Motor neuron (in vitro differentiated cells): ENCODE measurements at places on chromosomes 3 and 15.

GRCh38 chr3:133709139-133709750, 36.9 kb upstream of the TF start:
- ATAC-seq: no peak

- ATAC-seq: no peak
Observed at GRCh38 chr3:44185396-44185915, 56.2 kb upstream of the TOPAZ1 start.

- ATAC-seq: no peak
Observed at GRCh38 chr3:149316437-149316836, 17.0 kb downstream of the TM4SF18 start.

- ATAC-seq: no peak
Observed at GRCh38 chr15:90192961-90193786, 8.0 kb upstream of the SEMA4B start.

GRCh38 chr3:195809796-195810454, 1.8 kb downstream of the MUC4 start:
- ATAC-seq: peak; percentile 32

- no peak for ATAC-seq
Observed at GRCh38 chr3:87621667-87622066, 345.3 kb upstream of the POU1F1 start.

DNA sequence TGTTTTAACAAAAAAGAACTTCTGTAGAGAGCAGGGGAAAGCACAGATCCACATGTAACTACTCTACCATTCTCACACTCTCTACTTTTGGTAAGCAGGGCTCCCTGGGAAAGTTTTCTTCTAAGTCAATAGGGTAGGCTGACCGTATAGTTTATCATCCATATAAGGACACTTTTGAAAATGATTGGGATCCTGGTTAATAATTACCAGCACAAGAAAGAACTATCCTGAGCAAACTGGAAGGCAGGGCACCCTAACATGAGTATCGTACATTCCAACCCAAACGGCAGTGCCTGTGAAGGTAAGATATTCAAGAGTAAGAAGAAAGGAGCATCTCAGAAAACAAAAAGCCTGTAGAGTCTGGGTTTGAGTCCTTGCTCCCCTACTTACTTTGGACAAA, 22.1 kb downstream of the SUSD5 start:
- no peak for ATAC-seq

DNA sequence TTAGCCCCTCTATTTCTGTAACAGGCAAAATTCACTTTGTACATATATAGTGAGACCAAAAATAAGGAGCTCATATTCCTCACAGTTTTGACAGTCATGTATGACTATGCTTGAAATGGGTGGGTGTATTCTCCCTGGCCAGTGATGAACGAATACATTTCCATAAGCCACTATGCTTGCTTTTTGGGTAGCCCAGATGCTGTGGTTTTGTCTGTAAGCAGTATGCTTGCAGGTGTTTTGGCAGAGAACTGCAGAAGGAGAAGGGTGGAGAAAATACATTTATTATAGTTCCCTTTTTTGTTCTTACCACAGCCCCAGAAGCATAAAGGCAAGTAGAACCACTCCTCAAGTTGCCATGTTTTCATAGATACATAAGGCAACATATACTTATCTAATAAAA, 131.2 kb downstream of the RBMS3 start:
- ATAC-seq: peak; percentile 84

GRCh38 chr15:28033443-28033842, 65.7 kb downstream of the OCA2 start:
- ATAC-seq: no peak

DNA sequence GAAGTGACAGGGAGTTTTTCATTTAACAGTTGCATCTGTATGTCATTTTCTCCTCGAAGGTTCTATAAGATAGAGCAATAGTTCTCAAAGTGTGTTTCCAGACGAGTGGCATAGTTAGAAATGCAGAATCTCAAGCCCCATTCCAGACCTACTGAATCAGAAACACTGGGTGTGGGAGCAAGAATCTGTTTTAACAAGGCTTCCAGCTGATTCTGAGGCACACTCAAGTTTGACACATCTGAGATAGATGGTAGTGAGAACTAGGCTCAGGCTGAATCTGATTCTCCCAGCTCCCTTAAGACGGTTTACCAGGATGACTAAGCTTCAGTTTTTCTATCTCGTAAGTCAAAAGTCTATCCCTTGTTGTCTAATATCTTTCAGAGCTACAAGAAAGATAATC, 159.8 kb upstream of the NUDT16 start:
- ATAC-seq: peak; percentile 87

GRCh38 chr15:86553108-86553507, 473.4 kb downstream of the AGBL1 start:
- ATAC-seq: no peak

DNA sequence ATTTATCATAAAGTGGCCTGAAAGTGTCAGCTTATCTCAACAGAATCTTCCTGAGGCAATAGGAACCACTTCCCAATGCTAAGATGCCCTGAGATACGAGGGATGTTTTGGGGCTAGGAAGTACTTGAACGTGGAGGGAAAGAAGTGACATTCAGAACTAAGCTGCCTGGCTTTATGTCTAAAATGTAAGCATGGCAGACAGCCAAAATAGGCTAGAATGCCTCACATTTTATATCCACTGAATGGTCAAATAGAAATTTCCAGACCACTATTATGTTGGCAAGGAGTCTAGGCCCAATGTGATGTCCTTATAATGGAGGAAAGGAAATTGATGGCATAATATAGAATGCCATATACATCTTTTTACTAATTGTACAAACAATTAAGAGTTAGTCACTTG, 154.9 kb downstream of the PEX5L start:
- ATAC-seq: no peak

DNA sequence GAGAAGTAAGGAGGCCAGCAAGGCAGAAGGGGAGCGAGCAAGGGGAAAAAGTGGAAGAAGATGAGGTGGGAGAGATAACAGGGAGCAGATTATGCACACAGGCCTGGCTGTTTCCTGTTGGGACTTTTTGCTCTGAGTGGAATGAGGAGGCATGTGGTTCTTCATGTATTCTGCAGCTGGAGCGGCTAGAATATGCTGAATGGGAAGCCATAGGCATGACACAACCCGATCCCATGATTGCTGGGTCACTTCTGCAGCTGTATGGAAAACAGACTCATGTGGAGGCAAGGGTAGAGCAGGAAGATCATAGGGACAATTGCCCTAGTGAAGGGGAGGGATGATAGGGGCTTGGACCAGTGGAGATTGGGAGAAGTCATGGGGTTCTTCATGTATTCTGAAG, 206.0 kb upstream of the SUCLG2 start:
- no peak for ATAC-seq

DNA sequence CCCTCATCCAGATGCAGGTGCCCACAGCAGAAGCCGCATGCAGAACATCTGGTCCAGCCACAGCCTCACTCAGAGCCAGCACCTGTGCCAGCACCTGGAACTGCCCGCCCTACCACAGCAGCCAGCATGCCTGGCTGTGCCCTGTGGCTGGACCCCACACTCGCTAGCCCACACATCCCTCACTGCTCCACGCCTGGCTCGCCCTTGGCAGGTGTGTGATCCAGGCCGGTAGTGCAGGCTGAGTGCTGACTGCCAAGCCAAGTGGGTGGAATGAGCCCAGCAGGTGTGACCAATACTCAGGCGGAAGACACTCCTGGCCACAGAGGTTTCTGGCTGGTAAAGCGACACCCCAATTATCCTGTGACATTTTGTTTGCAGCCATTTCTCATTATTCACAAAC, 162.4 kb upstream of the ROBO1 start:
- ATAC-seq: no peak

DNA sequence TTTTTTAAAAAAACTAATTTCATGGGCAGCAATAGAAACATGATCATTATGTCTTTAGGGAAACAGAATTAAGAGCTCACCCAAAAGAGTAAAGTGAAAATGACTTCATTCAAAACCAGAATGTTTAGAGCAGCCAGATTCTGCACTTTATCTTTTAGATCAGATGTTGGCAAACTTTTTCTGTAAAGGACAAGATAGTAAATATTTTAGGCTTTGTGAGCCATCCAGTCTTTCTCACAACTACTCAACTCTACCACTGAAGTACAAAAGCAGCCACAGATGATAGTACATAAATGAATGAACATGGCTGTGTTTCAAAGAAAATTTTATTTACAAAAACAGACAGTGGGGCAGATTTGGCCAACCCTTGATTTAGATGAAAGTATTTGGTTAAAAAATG, 84.5 kb downstream of the SETD2 start:
- ATAC-seq: no peak

GRCh38 chr3:137020315-137020714, 62.5 kb downstream of the IL20RB start:
- no peak for ATAC-seq

- peak; percentile 39 for ATAC-seq
Observed at GRCh38 chr3:184582646-184583577, 21.3 kb downstream of the EPHB3 start.

DNA sequence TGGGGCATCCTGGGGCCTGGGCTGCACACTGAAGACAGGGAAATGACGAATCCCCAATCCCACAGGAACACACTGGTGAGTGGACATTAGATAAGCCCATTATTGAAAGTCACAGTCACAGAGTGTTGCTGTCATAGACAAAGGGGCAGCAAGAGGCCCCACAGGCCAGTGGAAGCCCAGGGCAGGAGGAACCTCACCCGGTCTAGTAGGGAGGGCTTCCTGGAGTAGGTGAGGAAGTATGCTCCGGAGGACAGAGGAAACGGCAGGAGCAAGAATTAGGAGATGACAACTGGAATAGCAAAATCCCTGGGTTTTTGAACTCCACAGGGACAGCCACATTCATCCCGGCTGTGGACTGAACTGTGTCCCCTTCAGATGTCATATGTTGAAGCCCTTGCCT, 101.2 kb downstream of the TPRA1 start:
- ATAC-seq: no peak

DNA sequence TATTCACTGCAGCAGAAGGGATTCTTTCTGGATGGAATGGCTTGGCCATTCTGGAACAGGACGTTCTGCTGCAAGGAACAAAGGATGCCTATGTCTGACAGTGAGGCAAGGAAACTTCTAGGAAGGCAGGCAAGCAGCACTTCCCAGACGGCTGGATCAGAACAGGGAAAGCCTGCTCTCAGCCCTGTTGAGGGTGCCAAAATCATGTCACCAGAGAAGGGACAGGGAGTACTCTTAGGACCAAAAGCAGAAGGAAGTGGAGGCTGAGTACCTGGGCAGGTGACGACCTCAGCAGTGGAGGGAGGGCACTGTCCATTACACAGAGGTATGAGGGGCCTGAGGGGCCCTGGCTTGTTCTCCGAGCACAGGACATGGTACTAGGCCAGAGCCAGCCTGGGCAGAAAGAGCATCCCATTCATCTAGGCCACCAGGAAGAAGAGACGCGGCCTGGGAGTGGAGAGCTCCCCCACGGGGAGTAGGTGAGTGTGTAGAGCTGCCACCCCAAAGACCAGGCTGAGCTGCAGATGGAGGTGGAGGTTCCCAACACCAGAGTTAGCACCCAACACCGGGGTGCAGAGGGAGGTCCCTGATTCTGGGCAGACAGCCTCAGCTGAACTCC, 9.6 kb downstream of the KLF15 start:
- no peak for ATAC-seq

GRCh38 chr3:139941580-139941979, 6.6 kb downstream of the CLSTN2 start:
- no peak for ATAC-seq

DNA sequence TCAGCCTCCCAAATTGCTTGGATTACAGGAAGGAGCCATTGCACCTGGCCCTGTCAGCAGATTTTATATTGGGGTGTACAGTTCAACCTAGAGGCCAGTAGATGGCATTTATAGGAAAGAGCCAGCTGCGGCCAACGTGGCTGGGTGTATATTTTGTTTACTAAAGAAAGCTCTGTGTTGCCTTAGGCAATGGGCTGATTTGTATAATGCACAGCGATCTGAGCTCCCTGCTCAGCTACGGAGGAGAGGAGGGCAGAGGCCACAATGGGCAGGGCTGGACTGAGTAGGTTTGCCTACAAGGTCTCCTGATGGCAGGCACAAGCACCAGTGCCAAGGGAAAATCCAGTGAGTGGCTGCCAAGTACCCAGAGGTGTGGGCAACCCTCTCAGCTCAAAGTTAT, 282.4 kb downstream of the ARPP21 start:
- no peak for ATAC-seq

DNA sequence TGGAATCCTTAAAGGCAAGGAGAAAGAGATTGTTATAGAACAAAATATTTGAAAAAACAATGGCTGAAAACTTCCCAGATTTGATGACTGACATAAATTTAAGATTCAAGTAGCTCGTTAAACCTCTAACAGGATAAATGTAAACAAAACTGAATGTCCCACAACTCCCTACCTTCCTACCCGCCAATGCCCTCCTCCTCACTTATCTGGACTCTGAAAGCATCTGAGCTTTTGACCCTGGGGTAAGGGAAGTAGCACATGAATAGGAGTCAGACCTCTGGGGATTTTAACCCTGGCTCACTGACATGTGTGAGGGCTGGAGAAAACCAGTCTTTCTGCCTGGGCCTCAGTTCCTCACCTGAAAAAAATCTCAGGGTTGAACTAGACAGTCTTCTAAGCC, 26.9 kb downstream of the CYP19A1 start:
- ATAC-seq: no peak

DNA sequence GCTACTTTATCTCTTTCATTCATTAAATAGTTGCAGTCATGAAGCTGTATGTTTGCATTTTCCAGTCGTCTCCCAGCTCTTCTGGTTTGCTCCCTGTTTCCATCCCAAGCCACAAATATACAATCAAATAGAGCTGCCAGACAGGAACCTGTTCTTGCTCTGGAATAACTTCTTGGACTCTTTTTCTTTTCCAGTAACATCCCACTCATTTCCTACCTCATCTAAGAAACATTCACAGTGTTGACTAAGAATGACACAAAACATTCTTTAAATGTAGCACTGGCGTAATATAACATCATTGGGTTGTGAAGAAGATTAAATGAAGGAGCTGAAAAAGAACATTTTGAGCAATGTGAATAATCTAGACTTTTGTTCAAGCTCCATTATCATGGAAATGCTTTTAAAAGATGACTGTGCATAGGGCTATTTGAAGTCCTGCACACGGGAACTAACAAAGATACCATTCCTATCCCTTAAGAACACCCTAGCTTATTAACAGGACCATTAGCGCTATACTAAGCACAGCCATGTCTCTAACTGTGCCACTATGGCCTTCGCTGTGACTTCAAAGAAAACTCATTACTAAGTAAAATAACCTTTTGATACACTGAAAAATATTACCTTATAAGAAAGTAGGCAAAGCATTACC, 574.0 kb downstream of the NAALADL2 start:
- ATAC-seq: peak; percentile 74

GRCh38 chr3:138389841-138390581, 41.6 kb downstream of the MRAS start:
- peak; percentile 50 for ATAC-seq

DNA sequence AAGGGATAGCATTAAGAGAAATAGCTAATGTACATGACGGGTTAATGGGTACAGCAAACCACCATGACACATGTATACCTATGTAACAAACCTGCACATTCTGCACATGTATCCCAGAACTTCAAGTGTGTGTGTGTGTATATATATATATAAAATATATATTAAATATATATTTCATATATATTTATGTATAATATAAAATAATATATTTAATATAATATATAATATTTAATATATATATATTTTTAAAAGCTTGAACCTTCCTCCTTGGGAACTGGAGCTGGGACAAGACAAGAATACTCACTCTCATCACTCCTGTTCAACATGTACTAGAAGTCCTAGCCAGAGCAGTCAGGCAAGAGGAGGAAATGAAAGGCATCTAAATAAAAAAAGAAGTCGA, 149.3 kb downstream of the UNC13C start:
- ATAC-seq: no peak

GRCh38 chr3:36776436-36776835, 12.1 kb upstream of the DCLK3 start:
- no peak for ATAC-seq

GRCh38 chr3:100753846-100754245, 44.6 kb downstream of the TFG start:
- ATAC-seq: no peak
